ENCODE measurements at places on chromosomes 12 and 14.

DNA sequence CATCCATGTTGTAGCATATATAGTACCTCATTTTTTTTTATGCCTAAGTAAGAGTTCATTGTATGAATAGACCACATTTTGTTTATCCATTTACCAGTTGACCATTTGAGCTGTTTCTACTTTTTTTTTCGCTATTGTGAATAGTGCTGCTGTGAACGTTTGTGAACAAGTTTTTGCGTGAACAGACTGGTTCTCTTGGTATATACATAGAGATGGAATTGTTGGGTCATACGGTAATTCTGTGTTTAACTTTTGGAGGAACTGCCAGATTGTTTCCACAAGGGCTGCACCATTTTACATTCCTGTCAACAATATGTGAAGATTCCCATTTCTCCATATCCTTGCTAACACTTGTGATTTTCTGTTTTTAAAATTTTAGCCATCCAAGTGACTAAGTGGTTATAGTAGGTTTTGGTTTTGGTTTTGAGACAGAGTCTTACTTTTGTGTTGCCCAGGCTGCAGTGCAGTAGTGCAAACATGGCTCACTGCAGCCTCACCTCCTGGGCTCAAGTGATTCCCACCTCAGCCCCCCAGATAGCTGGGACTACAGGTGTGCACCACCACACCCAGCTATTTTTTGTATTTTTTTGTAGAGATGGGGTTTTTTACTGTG, 68.3 kb upstream of the AMN start:
- DNase-seq: peak; percentile 49

GRCh38 chr12:65756956-65757511, 67.2 kb upstream of the HMGA2 start:
- DNase-seq: no peak

- peak; percentile 17 for DNase-seq
These were observed 1.3 kb downstream of the PRPH start for GRCh38 chr12:49296034-49296835.

DNA sequence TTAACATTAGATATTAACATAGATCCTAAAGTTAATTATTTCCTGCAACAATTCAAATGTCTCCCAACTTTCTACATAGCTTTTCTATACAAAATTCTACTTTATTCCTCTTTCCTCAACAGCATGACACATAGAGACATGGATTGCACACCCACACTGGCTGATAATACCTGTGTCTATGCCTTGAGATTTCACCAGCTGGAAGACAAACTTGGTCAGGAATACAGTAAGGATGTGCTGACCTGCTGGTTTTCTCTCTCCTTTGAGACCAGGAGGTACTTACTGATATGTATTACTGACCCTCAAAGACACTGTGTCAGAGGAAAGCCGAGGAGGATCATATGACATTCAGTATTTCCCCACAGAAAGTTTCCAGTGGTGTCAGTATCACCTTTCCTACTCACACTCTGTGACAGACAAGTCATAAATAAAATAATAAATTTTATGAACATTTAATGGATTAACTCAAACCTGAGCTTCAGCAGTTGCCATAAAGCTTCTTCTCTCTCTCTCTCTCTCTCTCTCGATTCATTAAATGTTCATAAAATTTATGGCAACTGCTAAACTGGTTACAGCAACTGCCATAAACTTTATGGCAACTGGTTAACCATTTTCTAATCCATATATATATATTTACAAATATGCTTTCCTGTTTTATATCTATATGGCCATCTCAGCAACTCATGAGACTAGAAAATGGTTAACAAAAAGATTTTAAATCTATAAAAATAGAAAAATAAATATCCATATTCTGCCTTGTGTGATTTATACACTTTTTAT, 22.7 kb downstream of the EIF2S3B start:
- no peak for DNase-seq

DNA sequence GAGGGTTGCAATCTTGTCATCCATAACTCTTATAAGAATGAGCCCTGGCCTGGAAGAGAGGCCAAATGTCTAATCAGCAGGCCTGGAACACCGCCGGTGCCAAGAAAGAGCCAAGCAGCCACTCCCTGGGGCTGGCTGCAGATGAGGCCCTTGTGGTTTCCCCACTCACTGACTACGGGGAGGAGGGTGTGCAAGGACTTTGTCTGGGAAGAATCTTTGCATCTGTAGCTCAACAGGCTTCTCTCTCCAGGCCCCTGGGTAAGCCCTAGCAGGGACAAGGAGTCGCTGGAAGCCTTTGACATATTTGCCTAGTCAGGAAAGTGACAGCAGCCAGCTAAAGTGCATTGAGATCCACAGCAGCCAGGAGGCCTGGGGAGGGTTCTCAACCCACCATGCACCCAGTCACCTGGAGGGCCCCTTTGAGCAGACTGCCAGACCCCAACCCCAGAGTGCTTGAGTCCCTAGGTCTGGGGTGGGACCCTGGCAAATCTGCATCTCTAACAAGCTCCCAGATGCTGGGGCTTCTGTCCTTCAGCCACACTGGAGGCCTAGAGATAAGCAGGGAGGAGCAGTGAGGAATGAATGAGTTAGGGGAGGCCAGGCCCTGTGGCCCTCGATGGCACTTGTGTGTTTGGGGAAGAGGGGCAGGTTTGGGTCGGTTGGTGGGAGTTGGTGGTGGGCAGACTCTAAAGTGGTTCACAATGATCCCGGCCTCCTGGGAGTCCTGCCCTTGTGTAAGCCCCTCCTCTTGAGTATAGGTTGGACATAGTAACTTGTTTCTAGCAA, 13.9 kb upstream of the LRTM2 start:
- no peak for DNase-seq

DNA sequence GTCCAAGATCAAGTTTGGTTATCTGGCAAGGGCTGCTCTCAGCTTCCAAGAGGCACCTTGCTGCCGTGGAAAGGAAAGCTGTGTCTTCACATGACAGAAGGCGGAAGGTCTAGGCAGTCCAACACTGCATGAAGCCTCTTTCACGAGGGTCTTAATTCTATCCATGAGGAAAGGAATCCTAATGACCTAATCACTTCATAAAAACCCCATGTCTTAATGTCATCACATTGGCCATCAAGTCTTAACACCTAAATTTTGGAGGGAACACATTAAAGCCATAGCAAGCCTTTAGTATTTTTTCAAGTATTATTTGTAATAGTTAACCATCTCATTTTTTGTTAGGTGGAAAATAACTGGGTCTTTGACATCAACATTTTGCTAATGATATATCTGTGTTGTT, 858.3 kb downstream of the FLRT2 start:
- DNase-seq: no peak

GRCh38 chr14:53626761-53627160, 329.9 kb downstream of the BMP4 start:
- no peak for DNase-seq

DNA sequence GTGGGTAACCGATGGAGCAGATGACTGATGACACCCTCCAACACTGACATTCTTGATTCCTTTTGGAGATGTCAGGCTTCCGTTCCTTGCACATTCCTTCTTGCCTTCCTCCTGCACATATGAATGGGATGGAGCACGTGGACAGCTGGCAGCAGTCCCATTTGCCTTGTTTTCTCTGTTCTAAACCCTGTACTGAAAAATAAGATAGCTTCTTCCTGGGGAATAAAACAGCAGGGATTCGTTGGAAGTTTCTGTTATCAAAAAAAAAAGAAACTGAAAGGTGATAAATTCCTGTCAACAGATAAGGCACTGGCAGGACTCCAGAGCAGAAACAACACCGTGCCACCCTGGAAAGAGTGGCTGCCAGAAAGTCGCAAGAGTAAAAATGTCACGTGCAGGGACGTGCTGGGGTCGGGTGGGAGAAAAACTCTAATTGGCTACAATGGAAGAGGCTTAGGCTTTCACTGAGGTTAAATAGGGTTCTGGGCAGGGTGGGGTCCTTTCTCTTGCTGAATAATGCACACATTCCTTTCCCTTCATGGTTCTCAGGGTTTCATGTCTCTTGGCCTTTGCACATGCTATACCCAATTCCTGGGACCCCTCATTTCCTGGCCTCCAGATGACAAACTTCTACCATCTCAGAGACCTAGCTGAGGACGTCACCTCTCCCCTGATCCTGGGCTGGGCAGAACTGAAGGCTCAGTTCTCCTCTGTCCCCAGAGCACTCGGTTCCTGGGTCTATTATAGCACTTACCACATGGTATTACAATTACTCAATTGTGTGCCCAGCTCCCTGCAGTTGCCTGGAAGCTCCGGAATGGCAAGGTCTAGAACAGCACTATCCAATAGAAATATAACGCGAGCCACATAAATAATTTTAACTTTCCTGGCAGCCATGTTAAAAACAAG, 7.0 kb upstream of the NUAK1 start:
- DNase-seq: no peak

DNA sequence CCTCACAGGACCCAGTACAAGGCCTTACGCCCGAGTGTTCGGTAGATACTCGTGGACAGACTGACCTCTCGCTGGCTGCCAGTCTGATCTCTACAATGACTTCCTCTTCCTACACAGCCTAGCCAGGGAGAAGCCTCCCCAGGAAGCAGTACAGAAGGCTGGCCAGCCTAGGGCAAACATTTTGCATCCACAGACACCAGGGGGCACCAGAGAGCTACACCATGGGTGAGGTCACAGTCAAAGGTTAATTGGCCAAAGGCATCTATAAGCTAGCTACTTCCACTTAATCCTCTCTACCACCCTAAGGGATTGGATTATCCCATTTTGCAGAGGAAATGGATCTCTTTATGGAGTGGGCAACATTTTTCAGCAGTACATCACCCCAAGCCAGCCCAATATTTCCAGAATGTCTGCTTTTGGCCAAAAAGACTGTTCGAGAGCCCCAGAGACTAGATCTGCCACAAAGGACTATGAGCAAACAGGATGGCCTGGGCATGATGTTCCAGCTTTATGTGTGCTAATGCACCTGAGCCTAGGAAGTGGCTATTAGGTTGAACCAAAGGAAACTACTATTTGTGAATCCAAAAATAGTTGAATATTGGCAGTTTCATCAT, 14.6 kb upstream of the PNMA1 start:
- DNase-seq: peak; percentile 92

DNA sequence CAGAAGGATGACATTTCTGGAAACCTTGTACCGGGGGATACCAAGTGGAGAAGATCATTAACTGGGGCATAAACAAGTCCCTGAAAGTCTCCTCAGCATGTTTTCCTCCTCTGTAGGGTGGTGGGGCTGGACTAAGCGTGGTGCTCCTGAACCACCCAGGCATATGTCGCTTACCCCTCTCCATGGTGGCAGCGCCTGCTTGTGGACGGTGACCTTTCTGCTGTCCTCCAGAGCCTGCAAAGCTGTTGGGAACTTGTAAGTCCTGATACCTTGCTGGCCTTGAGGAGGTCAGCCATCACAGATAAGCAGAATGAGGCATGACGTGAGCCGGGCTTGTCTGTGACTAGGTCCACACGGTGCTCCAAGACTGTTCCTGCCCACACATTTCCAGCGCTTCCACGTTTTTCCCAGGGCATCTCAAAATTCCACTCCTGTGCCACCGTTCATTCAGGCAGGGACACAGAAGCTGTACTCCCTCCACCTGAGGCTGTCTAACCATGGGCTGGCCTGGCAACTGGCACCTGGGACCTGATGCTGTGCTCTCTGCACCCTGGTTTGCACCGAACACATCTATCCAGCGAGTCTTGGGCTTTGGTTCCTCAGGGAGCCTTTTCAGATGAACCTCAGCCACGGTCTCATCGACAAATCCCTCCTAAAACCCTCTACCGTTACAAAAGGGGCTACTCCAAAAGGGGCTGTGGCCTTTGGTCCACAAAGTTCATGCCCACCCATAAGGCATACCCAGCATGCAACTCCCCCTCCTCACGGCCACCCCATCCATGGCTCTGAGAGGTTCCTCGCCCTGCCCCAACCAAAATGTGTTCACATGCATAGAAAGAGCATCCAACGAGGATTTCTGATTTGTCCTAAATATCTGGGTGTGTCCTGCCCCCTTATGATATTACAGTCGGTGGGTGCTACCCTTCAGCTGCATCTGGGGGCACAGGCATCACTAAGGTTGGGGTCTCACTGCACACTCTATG, 199.6 kb upstream of the DIO3 start:
- no peak for DNase-seq

DNA sequence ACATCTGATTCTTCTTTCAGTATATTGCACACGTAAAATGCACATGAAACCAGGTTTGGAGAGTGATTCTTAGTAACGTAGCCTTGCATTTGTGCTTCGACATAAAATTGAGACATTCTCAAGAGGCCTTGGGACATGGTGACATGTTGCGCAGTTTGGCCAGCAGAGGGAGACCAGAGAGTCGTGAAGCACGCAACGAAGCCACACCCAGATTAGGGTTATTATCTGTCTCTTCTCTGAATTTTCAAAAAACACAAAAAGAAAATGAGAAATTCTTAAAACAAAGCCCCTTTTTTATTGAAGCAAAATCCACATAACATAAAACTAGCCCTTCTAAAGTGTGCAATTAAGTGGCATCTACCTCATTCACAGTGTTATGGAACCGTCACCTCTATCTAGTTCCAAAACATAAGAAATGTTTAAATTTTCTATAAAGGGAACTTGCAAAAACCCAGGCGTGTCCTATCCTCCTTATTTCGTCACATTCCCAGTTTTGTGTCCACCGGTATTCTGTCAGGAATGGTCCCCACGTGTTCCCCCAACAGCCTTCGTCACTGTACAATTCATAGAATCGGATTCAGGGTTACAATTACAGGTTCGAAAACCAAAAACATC, 108.8 kb upstream of the ATF7IP start:
- peak; percentile 94 for DNase-seq

GRCh38 chr12:76259660-76260389, 88.4 kb downstream of the BBS10 start:
- DNase-seq: no peak

DNA sequence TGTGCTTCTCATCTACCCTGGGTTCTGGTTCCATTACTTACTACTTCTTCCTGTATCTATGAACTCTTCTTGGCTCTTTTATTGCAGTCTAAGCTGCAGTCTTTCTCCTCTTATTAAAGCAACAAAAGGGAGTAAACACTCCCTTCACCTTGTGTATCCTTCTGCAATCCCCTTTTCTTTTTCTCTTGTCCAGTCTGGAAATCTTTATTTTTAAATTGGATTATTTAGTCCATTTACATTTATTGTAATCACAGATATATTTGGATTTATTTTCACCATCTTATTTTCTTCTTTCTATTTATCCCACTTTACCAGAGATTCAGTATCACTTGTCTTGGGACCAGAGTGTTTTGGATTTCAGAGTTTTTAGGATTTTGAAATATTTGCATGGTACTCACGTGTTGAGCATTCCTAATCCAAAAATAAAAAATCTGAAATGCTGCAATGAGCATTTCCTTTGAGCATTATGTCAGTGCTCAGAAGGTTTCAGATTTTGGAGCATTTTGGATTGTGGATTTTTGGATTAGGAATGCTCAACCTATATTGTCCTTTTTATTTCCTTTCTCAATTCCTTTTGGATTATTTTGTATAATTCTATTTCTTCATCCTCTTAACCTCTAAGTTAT, 6.8 kb upstream of the ACVR1B start:
- DNase-seq: no peak

- no peak for DNase-seq
These were observed 16.3 kb downstream of the AKAP6 start for GRCh38 chr14:32345311-32345791.

DNA sequence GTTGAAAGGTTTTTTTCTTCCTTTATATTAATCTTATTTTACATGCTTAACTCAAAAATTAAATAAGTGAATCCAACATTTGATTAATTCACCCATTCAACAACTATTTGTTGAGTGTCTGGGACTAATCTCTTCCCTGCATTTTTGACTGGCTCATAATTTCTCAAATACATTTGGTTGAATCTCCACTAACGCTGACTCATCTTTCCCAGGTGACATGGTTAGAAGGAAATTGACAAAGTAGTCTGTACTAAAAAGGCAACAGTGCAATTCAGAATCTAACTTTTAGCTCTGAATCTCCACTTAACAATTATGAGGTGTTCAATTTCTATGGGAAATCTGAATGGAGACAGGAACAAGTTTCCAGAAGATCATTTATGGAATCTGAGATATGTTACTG, 88.9 kb downstream of the LIN7A start:
- no peak for DNase-seq
